ENCODE measurements at places on chromosomes 1 and 21.

DNA sequence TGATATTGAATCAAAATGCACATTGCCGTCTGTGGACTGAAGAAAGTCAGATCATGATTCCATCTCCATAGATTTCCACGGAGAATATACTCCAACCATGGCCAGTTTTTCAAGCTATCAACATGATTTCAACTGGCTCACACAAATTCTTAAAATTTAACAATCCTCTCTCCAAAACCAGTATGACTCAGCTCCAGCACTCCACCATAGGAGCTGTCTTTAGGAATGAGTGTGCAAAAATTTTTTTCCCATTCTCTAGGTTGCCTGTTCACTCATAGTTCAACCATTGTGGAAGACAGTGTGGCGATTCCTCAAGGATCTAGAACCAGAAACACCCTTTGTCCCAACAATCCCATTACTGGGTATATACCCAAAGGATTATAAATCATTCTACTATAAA, 40.8 kb downstream of the RGL1 start:
- DNase-seq, result no peak

GRCh38 chr21:44962403-44962966, 22.7 kb downstream of the SLX9 start:
- DNase-seq, result no peak

DNA sequence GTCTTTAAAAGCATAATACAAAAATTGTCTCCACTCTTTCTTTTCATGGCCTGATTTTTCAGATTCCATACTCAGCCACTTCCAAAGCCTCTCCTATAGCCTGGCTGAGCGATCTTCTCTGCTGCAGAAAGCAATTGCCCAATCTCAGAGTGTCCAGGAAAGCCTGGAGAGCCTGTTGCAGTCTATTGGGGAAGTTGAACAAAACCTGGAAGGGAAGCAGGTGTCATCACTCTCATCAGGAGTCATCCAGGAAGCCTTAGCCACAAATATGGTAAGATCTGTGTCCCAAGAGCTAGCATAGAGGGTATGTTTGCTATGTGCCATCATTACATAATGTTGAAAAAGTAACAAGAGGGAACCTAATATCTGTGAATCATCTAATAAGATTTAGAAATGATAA, 130.7 kb upstream of the BMP8A start:
- no peak for DNase-seq

DNA sequence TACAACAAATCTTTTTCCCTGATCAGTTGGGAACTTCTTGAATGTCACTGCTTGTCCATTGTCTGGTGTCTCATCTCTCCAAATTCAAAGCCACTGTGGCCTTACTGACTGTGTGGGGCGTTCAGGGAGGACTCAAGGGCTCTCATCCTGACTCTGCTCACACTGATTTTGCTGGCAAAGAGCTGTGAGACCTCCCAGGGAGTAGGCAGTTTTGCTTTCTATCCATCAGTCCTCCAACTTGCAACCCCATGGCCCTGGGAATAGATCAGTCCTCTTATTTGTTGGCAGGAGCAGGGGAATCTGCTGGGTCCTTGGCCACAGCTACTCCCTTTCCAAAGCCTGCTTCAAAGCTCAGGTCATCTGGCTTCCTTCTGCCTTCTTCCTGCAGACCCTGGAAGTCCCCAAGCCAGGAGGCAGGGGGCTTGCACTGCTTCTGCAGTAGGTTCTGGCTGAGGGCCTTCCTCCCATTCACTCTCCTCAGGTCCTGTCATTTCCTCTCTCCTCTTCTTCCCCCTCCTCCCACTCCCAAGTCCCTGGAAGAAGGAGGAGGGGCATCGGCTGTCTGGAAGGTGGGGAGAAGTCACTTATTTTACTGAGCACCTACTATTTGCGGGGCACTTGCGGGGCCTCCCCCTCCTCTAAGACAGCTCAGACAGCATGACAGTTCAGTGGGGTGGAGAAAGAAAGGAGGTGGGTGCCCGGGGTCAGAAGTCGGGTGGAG, 876 bp upstream of the NAV1 start:
- no peak for DNase-seq

GRCh38 chr1:221886743-221887414, 145.0 kb upstream of the DUSP10 start:
- DNase-seq, result no peak
